ENCODE measurements at places on chromosomes 3 and 15. TPM values are rescaled to one million over a fixed set of nuclear protein-coding genes. Genes with fewer than 3 reads are reported as not detected.

The SLC6A6 gene
- total RNA-seq, result 17.7 TPM

- DNase-seq, result no peak
Observed at GRCh38 chr3:21839176-21839575, 88.2 kb upstream of the ZNF385D start.

GRCh38 chr15:70098153-70098460, 390 bp upstream of the TLE3 start:
- no peak for DNase-seq

The GOLGA6B gene
- not detected for total RNA-seq

DNA sequence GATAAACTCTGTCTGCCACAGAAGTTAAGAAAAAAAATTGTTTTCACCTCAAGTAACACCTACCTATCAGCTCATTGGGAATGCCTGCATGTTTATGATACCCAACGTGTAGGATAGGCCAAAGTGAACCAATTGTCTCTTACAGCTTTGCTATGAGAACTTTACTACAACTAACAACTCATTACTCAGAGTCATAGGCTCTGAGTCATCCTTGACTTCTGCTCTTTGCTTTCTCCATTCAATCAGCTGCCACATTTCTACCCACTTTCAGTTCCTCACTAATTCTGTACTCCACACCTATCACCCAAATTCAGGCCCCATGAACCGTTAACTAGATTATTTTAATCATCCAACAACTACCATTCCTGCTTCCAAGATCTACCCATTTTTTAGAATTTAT, 843.9 kb downstream of the TUSC7 start:
- no peak for DNase-seq

DNA sequence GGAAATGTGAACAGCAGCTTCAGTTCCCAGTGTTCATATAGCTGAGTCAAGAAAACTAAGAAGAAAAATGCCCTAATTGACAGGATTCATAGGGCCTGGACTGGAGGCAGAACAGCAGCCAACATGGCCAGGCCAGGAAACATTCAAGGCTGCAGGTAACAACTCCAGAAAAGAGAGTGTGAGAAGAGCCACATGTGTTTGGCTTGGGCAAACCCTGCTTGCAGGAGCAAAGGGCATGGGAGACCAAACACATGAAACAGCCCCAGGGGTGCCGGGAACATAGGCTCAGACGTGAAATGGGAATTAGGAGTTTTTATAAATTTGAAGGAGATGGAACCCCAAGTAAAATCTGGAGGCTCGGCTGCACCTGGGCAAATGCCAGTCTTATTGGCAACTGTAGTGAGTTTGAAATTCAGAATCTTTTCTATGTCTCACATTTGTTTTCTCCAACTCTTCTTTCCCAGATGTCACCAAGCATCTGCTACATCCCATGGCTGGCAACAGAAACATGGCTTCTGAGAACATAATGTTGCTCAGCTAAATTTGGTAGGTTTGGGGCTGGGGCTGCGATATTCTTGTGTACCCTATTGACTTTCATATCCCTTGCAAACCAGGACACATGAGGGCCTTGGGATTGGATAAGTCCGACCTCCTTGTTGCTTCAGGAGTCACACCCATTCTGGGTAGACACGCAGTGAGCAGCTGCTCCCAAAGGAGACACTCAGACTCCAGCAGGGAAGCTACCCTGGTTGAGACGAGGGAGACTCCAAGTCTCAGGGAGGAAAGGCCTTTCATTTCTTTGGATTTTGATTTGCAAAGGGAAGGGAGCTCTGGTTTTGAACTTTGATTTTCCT, 98.9 kb upstream of the CLSTN2 start:
- DNase-seq, result no peak

DNA sequence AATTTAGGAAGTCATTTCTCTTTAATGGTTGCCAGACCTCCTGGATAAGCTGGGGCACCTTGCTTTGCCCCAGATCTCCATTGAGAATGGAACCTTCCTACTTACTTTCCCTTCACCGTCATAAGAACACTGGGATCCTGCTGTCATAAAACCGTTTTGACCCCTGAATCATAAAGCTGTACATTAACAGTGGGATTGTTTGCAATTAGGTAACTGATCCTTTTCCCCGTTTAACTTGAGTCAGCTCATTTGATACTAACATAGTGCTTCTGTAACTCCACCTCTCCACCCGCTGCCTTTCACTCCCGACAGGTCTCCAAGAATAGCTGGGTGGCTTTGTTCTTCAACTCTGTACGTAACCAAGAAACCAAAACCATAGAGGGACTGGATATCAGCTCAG, 308.2 kb upstream of the WNT5A start:
- no peak for DNase-seq

DNA sequence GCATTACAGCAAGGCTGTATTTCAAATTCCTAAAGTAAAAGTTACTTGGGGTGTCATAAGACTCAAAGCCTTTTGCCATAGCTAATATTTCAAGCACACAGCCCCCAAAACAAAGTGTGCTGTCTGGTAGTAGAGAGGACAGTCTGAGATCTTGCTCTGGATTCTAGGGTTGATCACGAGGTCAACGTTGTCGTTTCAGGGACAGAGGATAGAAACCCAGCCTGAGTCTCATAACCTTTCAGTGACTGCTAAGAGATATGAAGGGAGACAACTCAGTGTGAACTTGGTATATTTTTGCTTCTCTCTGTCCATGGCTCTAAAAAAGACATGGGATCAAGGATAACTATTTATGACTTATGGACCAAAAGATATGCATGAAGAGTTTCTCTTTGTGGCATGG, 25.6 kb upstream of the MINDY4B start:
- DNase-seq, result no peak

DNA sequence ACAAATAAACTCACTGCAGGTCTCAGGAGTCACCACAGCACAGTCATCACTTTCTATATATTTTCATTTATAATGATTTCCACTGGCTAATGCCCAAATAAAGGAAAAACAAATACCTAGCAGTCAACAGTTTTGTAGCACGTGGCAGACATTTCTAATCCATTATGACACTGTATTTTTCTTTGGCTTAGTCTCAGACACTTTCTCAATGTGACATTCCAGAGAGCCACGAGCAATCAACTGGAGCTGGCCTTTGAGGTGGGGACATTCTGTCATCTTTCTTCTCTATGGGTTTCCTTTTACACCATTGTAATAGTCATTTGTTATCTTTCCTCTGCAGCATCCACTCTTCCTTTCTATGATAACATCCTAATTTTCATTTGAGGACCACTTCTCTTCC, 119.7 kb downstream of the WNT5A start:
- no peak for DNase-seq

DNA sequence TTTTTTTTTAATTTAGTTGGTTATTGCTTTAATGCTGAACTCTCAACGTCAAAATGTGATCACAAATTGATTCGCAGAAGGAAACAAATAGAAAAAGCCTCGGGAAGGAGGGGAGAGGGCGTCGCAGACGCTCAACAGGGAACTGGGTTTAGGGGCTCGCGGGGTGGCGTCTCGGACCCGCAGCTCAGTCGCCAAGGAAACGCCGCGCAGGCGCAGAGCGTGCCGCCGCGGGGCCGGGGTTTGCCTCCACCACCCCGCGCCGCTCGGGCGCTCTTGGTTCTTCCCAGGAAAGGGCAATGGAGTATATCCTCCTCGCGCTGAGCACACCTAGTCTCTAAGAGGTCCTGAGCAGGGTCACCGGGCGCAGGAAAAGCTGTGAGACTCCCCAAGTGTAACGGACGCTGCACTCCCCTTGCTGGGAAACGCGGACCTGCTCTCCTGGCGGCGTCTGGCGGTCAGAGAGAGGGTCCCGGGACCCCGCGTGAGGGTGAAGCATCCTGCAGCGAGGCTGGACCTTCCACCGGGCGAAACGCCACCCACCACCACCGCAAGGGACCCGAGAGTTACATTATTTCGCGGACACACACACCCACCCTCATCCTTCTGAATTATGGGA, 753 bp downstream of the PLCH1 start:
- DNase-seq, result peak; percentile 33

DNA sequence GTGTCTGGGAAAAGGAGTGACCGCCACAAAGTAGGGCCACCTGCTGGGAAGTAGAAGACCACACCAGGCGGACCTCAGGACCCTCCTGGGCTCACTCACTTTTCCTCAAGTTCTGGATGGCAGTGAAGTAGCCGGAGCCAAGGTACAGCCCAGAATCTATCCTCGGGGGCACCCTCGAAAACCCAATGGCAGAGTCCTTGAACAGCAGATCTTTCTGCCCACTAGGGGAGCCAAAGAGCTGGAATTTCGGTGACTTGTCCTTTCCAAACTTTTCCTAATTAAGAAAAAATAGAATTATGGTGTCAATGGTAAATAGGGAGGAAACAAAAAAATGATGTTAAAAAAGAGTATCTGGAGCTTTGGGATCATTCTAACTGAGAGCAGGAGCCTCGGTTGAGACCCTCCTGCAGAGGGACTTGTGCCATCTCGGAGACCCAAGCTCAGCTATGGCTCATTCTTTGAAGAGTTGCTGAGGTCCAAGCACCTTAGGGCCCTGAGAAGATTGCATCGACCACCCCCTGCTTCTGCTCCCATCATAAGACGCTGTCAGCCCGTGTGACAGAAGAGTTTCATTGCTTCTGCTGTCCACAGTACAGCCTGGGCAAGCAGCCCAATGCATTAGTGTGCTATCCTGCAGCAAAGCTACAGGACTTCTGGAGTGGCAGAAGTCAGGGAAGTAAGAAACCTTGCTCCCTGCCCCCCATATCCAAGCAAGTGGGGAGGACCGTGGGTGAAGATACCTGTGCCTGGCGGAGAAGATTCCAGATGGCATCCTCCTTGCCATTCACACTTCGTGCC, 14.8 kb downstream of the LTF start:
- DNase-seq, result no peak

GRCh38 chr15:70410371-70410985, 312.8 kb upstream of the TLE3 start:
- peak; percentile 56 for DNase-seq

The CADPS gene
- total RNA-seq, result not detected

The MYZAP gene
- 1.0 TPM for total RNA-seq

The CHRFAM7A gene
- total RNA-seq, result not detected

The POPDC2 gene
- 1.0 TPM for total RNA-seq

- no peak for DNase-seq
Observed at GRCh38 chr3:142104763-142105162, 44.6 kb downstream of the TFDP2 start.

GRCh38 chr15:63344731-63345390, 36.8 kb downstream of the CA12 start:
- peak; percentile 55 for DNase-seq

The SSUH2 gene
- total RNA-seq, result not detected

The LINGO1 gene
- not detected for total RNA-seq

All from mammary epithelial cell (primary cell).